Left kidney (tissue), 8 donors: ENCODE measurements at places on chromosomes 6 and 20. TPM values are rescaled to one million over a fixed set of nuclear protein-coding genes. Genes with fewer than 3 reads are reported as not detected.

SLC22A2 gene
- 14.3 TPM for polyA plus RNA-seq

SLC17A1 gene
- polyA plus RNA-seq = 33.9 TPM

ECT2L gene
- 0.55 TPM for polyA plus RNA-seq

DEFB132 gene
- 0.07 TPM for polyA plus RNA-seq

SCUBE3 gene
- 63.6 TPM for polyA plus RNA-seq

SNHG17 gene
- polyA plus RNA-seq = 43.1 TPM

BFSP1 gene
- polyA plus RNA-seq = 3.6 TPM

GGTLC1 gene
- polyA plus RNA-seq = not detected

C6orf141 gene
- 2.0 TPM for polyA plus RNA-seq

TRIM15 gene
- polyA plus RNA-seq = 0.08 TPM

GJA10 gene
- not detected for polyA plus RNA-seq

PCK1 gene
- 17.2 TPM for polyA plus RNA-seq

ZNF165 gene
- polyA plus RNA-seq = 4.9 TPM

SNAP25 gene
- 8.4 TPM for polyA plus RNA-seq

HDGFL1 gene
- polyA plus RNA-seq = not detected

HSPA1L gene
- 3.8 TPM for polyA plus RNA-seq

NOX3 gene
- polyA plus RNA-seq = 1.6 TPM

NTSR1 gene
- 1.5 TPM for polyA plus RNA-seq

DEFB124 gene
- 0.48 TPM for polyA plus RNA-seq

GSTA3 gene
- polyA plus RNA-seq = 0.52 TPM

COL20A1 gene
- polyA plus RNA-seq = 1.2 TPM

TUBB2B gene
- 104 TPM for polyA plus RNA-seq

GSTA1 gene
- polyA plus RNA-seq = 0.85 TPM

SLC22A23 gene
- polyA plus RNA-seq = 12.8 TPM

MCCD1 gene
- 11.9 TPM for polyA plus RNA-seq

ATP9A gene
- 62.4 TPM for polyA plus RNA-seq
